Central memory CD4-positive, alpha-beta T cell (primary cell): ENCODE measurements at places on chromosomes 7 and 10.

GRCh38 chr10:804787-805619 is 115.5 kb upstream of the DIP2C start:
- no peak for DNase-seq

DNA sequence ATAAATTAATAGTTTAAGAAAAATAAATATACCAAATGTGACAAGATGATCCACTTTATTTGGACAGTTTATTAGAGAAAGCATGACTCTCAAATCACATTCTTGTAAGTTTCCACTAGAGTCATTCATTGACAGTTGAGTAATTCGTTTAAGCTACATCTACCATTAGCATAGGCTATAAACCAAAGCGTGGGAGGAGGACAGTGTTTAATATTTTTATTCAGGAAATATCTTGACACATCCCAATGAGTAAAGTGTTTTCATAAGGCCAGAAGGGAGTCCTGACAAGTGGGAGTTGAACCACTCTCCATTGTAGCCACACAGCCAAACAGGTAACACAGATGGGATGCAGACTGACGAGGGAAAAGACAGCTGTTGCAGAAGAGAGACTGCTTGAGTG is 386.5 kb upstream of the SEMA3D start:
- DNase-seq, result no peak

GRCh38 chr7:83178066-83178465 is 15.4 kb upstream of the PCLO start:
- no peak for DNase-seq

DNA sequence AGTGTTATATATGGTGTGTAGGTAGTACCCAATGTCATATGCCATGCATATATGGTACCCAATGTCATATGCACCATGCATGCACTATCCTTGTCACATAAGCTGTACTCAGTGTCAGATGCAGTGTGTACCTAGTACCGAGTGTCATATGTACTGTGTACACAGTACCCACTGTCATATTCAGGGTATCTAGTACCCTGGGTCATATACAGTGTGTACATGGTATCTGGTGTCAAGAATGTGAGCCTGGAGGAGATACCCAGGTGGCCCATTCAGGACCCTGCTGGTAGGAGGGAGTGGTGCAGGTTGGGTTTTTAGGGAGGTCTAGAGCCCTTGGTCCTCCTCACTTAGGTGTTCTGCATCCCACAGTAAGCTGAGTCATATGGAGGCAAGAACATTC is 1.8 kb downstream of the ZMYND11 start:
- DNase-seq, result peak; percentile 25

DNA sequence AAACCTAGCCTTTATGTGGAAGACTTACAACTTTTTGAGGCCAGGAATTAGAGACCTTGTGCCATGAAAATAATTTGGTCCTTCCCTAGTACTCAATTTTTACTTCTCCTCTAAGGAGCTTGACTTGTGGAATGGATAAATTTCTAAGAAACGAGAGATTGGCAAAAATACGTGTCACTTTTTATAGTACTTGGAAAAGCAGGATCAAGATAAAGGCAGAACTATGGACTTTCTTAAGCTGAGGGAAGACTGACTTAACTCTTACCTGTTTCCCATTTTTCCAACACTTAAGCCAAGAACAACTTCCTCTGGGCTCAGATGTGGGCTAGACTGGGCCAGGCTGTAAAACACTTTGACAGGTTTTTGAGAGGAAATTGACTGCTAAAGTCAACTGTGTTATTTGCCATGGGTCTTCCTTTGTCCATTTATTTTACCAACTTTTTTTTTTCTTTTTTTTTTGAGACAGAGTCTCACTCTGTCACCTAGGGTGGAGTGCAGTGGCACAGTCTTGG is 2.0 kb upstream of the WBP1L start:
- DNase-seq, result no peak
